ENCODE measurements at places on chromosomes 1 and 21.

GRCh38 chr1:77583483-77583882, 99.0 kb downstream of the ZZZ3 start:
- no peak for DNase-seq

DNA sequence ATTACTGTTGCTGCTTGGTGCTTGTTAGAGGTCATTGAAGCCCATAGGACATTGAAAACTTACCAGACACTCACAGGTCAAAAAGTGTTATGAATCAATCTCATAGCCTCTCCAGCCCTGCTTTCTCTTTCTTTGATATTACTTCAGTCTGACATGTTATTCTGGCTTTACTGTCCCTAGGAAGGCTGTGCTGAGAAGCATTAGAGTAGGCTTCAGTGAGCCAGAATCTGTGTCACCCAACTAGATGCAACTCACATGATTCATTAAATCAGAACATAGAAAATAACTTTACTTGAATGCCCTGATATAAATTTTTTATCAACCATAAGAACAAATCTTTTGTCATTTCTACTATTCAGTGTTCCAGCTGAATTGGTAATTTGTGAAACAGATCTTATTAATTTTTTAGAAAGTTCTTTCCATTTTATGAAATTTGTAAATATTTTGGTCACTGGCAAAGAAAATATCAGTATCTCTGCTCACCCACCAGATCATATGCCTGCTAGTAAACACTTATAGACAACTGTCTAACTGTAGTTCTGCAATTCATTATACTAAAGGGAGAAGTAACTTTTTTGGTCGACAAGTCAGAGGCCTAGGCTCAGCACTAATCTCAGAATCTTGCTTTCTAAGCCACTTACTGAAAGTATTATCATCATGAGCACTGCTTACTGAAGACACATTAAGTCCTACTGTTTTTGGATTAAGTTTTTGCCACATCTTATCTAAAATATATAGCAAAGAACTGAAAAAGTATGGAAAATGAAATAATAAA, 48.2 kb downstream of the RPAP2 start:
- DNase-seq, result no peak

DNA sequence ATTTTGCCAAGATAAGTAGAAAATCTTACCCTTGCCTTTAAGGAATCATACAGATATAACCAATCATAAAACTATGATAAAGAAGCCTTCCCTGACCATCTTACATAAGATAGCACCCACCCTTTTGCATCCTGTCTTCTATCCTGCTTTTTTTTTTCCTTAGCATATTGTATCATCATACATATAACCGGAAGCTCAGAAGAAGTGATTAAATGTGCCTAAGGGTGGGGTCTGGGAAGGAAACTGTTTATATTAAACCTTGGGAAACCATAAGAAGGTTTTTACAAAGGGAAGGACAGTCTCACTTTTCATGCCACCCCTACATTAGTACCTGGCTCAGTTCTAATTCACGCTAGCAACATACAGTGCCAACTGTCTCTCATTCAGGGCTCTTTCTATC, 66.8 kb downstream of the LUZP1 start:
- DNase-seq, result no peak

- DNase-seq, result peak; percentile 32
Observed at GRCh38 chr1:91617285-91617765, 116.7 kb downstream of the CDC7 start.

GRCh38 chr1:67683766-67684525, 1.1 kb upstream of the GADD45A start:
- DNase-seq, result peak; percentile 55

DNA sequence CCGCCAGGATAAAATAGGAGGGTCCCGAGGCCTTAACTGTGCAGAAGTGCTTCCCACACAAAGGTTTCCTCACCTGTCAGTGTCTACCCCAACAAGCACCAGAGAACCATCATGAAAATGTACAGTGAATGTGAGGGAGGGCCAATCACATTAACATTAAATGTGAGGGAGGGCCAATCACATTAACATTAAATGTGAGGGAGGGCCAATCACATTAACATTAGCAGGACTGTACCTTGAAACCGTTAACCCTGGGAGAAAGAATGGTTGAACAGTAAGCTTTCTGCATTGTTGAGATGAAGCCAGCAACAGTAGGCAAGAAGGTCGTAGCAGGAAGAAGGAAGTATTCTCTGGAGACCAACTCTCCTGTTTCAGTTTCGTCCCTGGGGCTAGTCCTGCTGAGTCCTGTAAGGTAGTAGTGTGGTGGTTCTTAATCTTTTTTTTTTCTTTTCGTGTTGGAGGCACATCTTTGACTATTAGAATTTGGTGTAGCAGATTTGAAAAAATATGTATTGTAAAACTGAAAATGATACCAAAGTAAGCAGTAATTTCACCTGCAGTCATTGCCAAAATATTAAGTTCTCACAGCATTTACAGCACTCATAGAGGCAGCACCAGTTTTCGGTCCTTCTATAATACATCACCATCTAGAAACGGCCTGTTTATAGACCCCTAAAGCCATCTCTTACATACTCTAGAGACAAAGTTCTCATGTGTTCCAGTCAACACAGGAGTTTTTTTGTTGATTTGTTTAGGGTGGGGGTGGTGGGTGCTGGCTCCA, 98.6 kb upstream of the PPP2R5A start:
- no peak for DNase-seq

GRCh38 chr1:230823426-230823825, 44.9 kb downstream of the C1orf198 start:
- DNase-seq, result no peak

DNA sequence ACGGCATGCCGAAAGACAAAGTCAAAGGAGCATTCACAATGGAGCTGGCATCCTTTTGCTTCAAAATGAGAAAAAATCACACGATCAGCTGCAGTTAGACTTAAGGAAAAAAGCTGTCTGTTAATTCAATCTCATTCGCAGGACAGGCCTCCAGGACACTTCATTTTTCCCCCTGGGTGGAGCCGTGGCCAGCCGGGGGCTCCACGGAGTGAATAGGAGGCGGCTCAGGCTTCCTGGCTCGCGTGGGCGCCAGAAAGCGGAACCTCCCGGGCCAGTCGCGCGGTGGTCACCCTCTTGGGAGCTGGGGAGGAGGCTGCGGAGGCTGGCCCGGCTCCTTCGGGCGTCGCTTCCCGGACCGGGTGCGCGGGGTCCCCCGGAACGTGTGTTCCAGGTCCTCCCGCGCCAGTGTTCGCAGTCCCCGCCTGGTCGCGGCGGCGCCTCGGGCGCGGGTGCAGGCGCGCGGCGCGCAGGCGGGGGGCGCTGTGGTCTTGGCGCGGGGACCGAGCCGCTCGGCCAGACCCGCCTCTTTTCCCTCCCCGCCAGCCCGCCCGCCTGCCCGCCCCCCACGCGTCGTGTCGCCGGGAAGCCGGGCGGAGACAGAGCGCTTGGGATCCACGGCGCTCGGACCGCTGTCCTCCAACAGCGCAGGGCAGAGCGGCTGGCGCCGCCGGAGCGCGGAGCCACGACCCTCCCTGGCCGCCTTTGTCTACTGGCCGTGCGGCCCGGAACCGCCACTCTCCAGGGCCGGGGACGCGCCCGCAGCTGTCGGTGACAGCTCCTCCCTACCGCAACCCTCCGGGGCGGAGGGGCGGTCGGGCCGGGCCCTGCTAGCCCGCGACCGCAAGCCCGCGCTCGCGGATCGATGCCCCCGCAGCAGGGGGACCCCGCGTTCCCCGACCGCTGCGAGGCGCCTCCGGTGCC, at the start of gene RHOU:
Gene RHOU (plus strand): TSS at position 599 of the 921 bp plus-strand sequence. CDS start 264 bp downstream, at position 863.
- DNase-seq, result peak; percentile 27

DNA sequence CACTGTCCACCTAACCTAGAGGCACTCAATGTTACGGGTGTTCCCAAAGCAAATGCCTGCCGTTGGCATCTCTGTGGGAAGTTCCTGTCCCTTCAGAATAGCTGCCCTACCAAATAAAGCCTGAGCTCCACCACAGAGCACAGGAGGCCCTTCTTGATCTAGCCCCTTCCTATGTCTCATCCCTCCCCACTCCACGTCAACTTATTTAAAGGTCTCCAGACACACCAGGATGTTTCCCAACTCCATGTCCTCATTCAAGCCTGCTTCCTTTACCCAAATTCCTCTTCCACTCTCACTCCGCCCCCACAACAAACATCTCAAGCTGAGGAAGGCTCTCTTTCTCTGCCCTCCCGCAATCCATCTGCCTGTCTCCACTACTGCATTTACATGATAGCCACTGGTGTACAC, 87.7 kb downstream of the TGFBR3 start:
- no peak for DNase-seq

DNA sequence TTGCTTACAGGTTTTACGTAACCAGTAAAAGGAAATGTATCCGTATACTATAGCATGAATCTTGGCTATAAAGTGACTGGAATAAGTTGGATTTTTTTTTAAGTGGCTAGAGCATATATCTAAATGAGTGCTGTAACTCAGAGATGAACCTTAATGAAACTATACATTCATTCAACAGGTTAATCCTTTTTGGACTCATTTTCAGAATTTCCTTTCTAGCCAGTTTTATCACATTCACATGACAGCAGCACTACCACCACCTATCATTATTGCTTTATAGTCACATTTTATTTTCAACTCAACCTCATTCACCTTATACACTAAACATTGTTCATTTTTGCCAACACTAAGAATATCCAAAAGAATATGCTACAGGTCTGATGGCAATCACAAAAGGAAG, 30.6 kb downstream of the FRRS1 start:
- DNase-seq, result no peak

- DNase-seq, result no peak
Observed at GRCh38 chr1:6491966-6492365, 499 bp upstream of the PLEKHG5 start.

GRCh38 chr1:230393722-230394121, 32.4 kb downstream of the PGBD5 start:
- no peak for DNase-seq

- DNase-seq, result no peak
Observed at GRCh38 chr1:223853748-223854147, 8.0 kb upstream of the TP53BP2 start.

- DNase-seq, result no peak
Observed at GRCh38 chr1:61054601-61054993, 27.8 kb upstream of the NFIA start.

- no peak for DNase-seq
Observed at GRCh38 chr1:220056374-220056773, 10.1 kb upstream of the EPRS1 start.

DNA sequence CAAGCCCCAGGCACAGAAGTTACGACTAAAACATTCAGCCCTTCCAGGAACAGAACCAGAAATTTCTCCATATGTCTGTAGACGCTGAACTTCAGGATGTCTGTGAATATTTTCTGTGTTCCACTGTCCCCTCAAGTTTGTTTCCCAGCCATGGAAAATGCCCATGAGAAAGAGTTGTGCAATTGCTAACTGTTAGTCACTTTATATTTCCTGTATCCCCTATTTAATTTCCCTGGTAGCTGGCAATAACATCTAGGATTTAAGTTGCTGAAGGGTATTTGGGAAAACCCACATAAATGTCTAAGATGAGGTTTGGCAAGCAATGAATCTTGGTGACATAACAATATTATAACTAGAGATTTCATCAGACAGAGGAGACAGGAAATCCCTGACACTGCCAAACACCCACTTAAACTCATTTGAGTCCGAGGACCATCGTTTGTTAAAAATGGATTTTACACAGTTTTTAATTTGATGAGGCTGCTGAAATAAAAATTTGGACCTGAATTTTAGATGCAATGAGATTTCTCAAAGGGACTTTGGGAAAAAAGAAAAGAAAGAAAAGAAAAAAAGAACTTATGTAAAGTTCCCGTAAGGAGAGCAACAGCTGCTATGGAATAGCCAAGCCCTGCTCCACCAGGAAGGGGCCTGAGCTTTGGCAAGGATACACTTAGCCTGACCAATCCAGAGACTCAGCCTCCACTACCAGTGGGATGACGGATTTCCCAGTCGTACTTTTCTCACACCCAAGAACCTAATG, 21.8 kb upstream of the ERRFI1 start:
- DNase-seq, result peak; percentile 85

GRCh38 chr1:110639724-110640386, 33.7 kb upstream of the KCNA2 start:
- no peak for DNase-seq

DNA sequence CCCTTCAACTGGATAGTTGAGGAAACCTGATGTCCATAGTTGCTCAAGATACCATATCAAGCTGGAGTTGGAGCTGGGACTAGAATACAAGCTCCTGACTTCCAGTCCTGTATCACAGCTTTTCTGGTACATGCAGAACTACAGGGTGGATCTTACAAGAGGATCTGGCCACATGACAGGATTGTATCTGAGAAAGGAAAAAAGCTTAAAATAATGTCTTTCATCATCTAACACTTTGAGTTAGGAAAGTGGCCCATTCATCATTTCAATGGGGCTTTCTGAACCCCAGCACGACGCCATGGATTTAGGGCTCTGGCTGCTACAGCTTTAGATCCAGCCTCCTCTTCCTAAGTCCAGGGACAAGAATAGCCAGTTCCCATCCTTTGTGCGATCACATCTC, 46.9 kb downstream of the RASSF5 start:
- DNase-seq, result no peak

GRCh38 chr1:200973937-200974657, 49.4 kb downstream of the KIF21B start:
- DNase-seq, result no peak

GRCh38 chr1:52072291-52072690, 16.2 kb downstream of the BTF3L4 start:
- no peak for DNase-seq

GRCh38 chr1:162317621-162318020, 59.0 kb downstream of the SPATA46 start:
- no peak for DNase-seq

- DNase-seq, result no peak
Observed at GRCh38 chr1:12763479-12763878, 10.1 kb upstream of the PRAMEF12 start.

DNA sequence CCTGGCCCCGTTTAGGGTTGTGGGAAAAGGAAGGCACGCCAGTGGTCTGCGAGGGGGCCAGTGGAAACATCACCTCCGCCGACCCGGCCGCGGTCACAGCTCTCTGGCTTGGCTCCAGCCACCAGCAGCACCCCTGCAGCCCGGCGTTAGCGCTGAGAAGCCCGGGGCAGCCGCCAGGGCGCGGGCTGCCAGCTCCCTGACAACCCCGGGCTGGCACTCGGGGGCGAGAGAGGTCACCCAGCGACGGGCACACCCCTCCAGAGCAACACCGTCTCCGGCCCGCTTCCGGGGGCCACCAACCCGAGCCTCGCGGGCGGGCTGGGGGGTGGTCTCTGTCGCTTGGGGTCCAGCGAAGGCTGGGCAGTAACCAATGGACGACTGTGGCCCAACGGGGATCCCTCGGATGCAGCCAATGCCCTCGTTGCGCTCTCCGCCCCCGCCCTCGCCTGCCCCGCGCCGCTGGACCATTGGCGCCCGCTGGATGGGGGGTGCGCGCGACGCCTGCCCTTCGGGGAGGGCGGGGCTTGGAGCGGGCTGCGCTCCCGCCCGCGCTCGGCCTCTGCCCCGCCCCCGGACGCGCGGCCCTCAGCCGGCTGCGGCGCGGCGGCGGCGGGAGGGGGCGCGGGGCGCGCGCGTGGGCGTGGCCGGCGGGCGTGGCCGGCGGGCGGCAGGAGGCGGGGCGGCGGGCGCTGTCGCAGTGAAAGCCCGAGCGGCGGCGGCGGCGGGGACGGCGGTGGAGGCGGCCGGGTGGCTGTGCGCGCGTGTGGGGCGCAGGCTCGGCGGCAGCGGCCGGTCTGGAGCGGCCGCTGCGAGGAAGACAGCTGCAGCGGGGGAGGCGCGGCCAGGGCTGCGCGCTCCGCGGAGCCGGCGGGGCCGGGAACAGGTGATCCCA, at the start of gene MAN1C1:
Gene MAN1C1 (plus strand): TSS at position 697 of the 892 bp plus-strand sequence. CDS start 1,007 bp downstream, outside the sequence.
- peak; percentile 62 for DNase-seq
